ENCODE measurements at places on chromosomes 6 and 20. TPM values are rescaled to one million over a fixed set of nuclear protein-coding genes. Genes with fewer than 3 reads are reported as not detected.

DNA sequence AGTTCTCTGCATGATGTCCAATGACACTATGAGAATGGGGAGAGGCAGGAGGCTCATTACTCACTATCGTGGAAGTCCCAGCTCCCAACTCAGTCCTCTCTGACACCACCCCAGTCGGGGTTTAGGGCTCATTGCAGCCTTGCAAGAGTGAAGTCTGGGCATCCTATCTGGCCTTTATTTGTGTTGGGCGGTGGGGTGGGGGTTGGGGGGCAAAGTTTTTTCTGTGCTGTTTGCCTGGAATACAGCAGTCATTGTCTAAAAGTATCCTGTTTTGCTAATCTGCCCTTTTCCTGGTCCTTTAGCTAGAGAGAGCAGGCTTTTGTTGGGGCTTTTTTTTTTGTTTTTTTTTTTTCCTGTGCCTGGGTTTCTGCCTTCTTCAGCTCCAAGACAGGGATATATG is 174.2 kb downstream of the MYLK4 start:
- H3K36me3 ChIP-seq = no peaks in the 10 kb centered on the region
- no peak overlapping the region for H3K4me3 ChIP-seq
- H3K27me3 ChIP-seq = no peaks in the 10 kb centered on the region
- no peaks in the 10 kb centered on the region for H3K4me1 ChIP-seq

GRCh38 chr6:91678679-91679446 is 1092.0 kb upstream of the MAP3K7 start:
- no peak for DNase-seq
- no peaks in the 10 kb centered on the region for H3K27me3 ChIP-seq
- no peaks in the 10 kb centered on the region for H3K4me1 ChIP-seq
- no peaks in the 10 kb centered on the region for H3K36me3 ChIP-seq
- no peak overlapping the region for H3K4me3 ChIP-seq
- no peak overlapping the region for H3K27ac ChIP-seq

The GINS1 gene
- total RNA-seq = 1.4 TPM

GRCh38 chr6:6659600-6660327 is 71.2 kb downstream of the LY86 start:
- DNase-seq = no peak
- H3K27ac ChIP-seq = peak overlapping the region; percentile 20
- no peak overlapping the region for H3K4me3 ChIP-seq
- peaks cover 12% of the 10 kb centered on the region for H3K4me1 ChIP-seq
- no peaks in the 10 kb centered on the region for H3K36me3 ChIP-seq

GRCh38 chr20:32966881-32967781 is 37.1 kb downstream of the SUN5 start:
- no peaks in the 10 kb centered on the region for H3K36me3 ChIP-seq
- no peak overlapping the region for H3K4me3 ChIP-seq
- no peak overlapping the region for H3K27ac ChIP-seq
- DNase-seq = peak; percentile 26

DNA sequence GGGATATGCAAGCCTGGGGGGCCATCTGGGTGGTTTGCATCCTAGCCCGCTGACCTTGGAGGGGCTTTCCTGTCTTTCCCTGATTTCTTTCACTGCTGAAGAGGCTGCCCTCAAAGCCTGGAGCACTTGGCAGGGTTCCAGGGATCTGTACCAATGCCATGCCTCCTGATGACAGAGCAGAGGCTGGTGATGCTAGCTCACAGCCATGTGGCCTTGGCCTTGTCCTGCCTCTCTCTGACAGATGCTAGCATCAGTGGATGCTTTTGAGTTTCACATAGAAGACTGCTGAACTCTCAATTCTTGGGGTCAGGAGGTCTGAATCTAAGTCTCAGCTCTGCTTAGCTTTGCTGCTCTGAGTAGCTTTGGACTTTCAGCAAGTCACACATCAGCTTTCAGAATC is 21.9 kb upstream of the RREB1 start:
- peak; percentile 67 for DNase-seq
- no peaks in the 10 kb centered on the region for H3K36me3 ChIP-seq
- no peaks in the 10 kb centered on the region for H3K27me3 ChIP-seq
- H3K4me1 ChIP-seq = peaks cover 15% of the 10 kb centered on the region
- H3K27ac ChIP-seq = peak overlapping the region; percentile 35

DNA sequence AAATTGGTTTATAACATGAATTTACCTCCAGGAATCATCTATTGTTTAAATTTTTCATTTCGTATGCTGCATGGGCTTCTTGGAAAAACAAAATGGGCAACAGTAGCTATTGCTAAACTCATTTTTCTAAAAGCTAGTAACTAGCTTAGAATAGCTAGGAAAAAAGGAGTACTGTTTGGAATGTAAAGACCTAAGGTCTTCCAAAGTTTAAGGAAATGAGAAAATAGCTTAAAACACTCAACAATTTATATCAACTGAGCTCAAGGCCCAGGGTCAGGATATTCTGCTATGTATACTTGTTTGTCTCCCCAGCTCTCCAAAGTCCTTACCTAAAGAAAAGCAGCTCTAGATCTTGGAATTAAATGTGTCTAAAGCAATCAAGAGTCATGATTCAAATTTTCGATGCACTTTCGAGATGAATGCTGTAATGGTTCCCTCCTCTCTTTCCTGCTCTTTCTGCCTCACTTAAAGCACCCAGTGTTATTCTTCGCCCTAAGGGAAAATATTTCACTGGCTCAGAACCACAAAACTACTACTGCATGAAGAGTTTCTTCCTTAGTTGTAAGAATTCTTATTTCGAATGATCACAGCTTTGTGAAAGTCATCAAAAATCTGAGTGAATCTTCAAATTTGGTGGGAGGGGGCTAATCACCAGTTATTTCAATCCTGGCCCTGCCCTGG is 41.6 kb downstream of the LYRM4 start:
- no peak overlapping the region for H3K4me3 ChIP-seq
- no peak for DNase-seq
- H3K36me3 ChIP-seq = no peaks in the 10 kb centered on the region
- no peak overlapping the region for H3K27ac ChIP-seq

DNA sequence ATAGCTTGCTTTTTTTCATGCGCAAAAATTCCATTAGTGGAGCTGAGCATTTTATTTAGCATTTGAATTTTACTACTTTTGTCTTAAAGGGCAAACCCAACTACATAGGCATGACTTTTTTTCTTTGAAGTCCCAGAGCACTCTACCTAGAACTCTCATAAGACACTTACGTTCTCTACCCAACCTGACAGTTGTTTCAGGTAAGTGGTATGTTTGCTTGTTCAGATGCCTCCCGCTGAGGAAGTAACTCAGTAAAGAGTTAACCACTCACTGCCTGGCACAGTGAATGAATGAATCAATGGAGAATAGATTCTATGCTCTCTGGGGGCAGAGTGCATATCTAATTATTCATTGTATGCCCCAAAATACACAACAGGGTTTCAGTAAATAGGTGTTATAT is 212.3 kb upstream of the PRDM1 start:
- no peaks in the 10 kb centered on the region for H3K36me3 ChIP-seq
- DNase-seq = no peak
- no peak overlapping the region for H3K27ac ChIP-seq
- H3K4me3 ChIP-seq = no peak overlapping the region

The PGC gene
- not detected for total RNA-seq

GRCh38 chr6:95545686-95546085 is 31.6 kb upstream of the MANEA start:
- H3K4me1 ChIP-seq = no peaks in the 10 kb centered on the region
- DNase-seq = no peak
- no peak overlapping the region for H3K4me3 ChIP-seq
- H3K27me3 ChIP-seq = no peaks in the 10 kb centered on the region
- H3K27ac ChIP-seq = peak overlapping the region; percentile 48

DNA sequence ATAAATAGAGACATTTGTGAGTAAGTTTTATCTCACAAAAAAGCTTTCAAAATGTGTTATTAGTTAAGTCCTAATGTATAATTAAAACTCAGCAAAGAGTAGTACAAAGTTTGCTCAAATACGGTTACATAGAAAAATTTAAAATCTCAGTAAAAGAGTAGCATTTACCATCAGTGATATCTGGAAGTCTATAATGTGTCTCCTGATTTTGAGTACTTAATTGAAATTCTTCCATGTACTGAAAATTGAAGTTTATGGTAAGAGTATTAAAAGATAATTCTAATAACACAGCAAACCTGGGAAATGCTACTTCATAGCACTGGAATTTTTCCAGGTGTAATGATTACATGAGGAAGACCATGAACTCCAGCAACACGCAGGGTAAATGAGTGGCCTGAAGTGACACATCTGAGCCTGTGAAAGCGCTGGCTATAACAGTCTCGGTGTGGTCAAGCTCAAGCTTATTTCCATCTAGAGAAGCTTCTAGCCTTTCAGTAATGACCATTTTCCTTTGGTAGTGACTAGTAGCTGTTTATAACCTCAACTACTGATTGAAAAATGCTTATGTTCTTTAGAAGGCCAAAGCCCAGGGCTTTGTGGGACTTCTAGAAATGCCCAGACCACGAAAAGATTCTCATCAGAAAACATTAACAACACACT is 203.2 kb downstream of the ISM1 start:
- peak overlapping the region; percentile 20 for H3K27ac ChIP-seq
- H3K36me3 ChIP-seq = no peaks in the 10 kb centered on the region
- H3K27me3 ChIP-seq = no peaks in the 10 kb centered on the region
- DNase-seq = no peak

DNA sequence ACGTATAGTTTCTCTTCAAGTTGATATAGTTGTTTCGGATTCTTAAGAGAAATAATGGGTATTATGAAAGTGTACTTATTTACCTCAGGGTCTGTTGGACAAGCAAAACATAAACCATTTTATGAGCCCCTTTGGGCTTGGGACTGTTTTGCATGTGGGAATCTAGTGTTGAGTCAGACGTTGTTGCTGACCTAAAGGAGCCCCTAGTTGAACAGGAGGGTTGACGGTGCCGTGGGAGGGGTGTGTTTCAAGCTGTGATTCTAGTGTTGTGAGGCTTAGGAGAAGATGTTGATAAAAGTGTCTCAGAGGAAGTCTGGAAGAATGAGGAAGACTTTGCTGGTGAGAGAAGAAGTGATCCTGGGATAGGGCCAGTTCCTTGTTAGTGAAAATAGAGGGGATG is 140.0 kb downstream of the ARID1B start:
- no peaks in the 10 kb centered on the region for H3K36me3 ChIP-seq
- H3K27me3 ChIP-seq = no peaks in the 10 kb centered on the region
- no peak for DNase-seq
- H3K4me3 ChIP-seq = no peak overlapping the region
- no peaks in the 10 kb centered on the region for H3K4me1 ChIP-seq
- H3K27ac ChIP-seq = no peak overlapping the region

GRCh38 chr6:33172688-33173534 is 19.4 kb downstream of the COL11A2 start:
- H3K4me1 ChIP-seq = no peaks in the 10 kb centered on the region
- no peaks in the 10 kb centered on the region for H3K36me3 ChIP-seq
- H3K27me3 ChIP-seq = no peaks in the 10 kb centered on the region
- no peak overlapping the region for H3K27ac ChIP-seq
- no peak overlapping the region for H3K4me3 ChIP-seq

DNA sequence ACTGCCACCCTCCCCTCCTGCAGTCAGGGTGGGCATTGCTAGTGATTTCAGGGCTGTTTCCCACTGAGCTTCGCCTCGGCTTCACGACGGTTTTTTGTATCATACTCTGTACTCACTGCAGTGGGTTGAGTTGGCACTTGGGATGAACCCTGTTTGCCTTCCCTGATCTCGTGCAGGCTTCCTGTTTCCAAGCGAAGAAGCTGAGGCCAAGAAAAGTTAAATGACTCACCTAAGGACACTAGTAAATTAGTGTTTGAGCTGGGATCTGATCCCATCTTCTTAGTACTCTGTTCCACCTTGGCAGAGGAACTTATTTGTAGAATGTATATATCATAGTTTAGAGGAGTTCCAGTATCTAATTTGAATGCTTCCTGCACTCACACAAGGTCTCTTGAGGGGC is 50.3 kb upstream of the VSTM2L start:
- no peak overlapping the region for H3K27ac ChIP-seq
- H3K36me3 ChIP-seq = peaks cover 4% of the 10 kb centered on the region
- no peaks in the 10 kb centered on the region for H3K27me3 ChIP-seq
- no peaks in the 10 kb centered on the region for H3K4me1 ChIP-seq
- DNase-seq = no peak
- no peak overlapping the region for H3K4me3 ChIP-seq

The SNAP91 gene
- total RNA-seq = 3.0 TPM

The GNMT gene
- total RNA-seq = not detected

DNA sequence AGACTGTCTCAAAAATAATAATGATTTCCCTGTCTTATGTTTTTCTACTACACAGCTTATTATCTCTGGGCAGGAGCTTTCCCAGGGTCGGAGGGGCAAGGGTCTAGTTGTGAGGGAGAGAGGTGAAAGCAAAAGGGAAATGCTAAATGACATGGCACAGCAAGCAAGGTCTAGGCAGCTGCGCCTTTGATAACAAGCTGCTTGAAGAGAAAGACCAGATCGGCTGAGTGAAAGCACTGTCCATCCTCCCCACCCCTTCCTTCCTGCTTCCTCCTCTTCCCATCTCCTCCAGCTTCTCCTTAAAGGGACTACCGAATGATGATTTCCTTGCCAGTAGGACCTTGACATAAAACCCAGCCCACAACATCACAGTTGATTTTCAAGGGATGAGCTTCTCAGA is 158.1 kb upstream of the AKAP12 start:
- H3K4me1 ChIP-seq = no peaks in the 10 kb centered on the region
- H3K36me3 ChIP-seq = no peaks in the 10 kb centered on the region
- H3K27me3 ChIP-seq = no peaks in the 10 kb centered on the region

The CRISP2 gene
- total RNA-seq = not detected

GRCh38 chr6:4336084-4336483 is 200.7 kb upstream of the ECI2 start:
- no peaks in the 10 kb centered on the region for H3K36me3 ChIP-seq
- H3K4me3 ChIP-seq = no peak overlapping the region
- peak overlapping the region; percentile 59 for H3K27ac ChIP-seq

DNA sequence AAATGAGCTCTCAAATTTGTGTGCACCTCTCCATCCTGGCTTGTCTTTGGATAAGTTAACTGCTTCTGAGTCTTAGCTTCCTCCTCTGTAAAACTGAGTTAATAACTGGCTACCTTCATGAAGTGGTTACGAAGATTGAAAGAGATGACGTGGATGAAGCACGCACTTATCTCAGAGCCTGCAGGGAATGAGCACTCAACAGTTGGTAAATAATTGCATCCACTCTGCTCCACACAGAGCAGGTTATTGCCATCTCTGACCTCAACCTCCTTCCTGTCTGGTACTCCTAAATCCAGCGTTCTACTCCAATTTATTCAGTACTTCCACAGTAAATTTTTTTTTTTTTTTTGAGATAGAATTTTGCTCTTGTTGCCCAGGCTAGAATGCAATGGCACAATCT is 6.9 kb downstream of the AURKA start:
- no peak for DNase-seq
- H3K27me3 ChIP-seq = no peaks in the 10 kb centered on the region
- H3K36me3 ChIP-seq = no peaks in the 10 kb centered on the region

The LRFN2 gene
- total RNA-seq = not detected

The AIF1 gene
- total RNA-seq = 38.5 TPM
